ENCODE measurements at places on chromosomes 7 and 10. TPM values are rescaled to one million over a fixed set of nuclear protein-coding genes. Genes with fewer than 3 reads are reported as not detected.

DNA sequence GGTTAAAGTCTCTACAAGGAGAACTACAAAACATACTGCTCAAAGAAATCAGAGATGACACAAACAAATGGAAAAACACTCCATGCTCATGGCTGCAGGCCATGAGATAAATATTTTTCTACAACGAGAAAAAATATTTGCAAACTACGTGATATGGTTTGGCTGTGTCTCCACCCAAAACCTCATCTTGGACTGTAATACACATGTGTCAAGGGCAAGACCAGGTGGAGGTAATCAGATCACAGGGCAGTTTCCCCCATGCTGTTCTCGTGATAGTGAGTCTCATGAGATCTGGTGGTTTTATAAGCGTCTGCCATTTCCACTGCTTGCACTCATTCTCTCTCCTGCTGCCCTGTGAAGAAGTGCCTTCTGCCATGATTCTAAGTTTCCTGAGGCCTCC is 57.8 kb downstream of the COA1 start:
- no peak overlapping the region for H3K4me3 ChIP-seq
- no peak for DNase-seq
- H3K4me1 ChIP-seq = peaks cover 42% of the 10 kb centered on the region
- H3K27me3 ChIP-seq = no peaks in the 10 kb centered on the region
- peaks cover 50% of the 10 kb centered on the region for H3K36me3 ChIP-seq

DNA sequence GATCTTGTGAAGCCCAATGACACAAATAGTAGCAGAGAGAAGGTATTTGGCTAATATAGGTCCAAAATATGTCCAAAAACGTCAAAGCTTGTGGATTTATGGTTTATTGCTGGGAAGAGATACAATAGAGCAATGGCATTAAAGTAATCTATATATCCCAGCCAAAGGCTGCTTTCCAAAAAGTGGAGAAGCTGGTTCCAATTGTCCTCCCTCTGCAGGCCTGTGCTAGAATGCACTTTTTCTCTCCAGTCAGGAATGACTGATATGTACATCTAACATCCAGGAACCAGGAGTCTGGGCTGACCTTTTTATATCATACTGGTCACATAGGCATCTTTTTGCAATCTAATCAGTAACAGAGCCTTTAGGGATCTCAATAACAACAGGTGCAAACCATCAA is 167.1 kb upstream of the FAM3C start:
- no peaks in the 10 kb centered on the region for H3K36me3 ChIP-seq
- H3K4me1 ChIP-seq = no peaks in the 10 kb centered on the region
- DNase-seq = no peak
- peaks cover 22% of the 10 kb centered on the region for H3K27me3 ChIP-seq
- H3K27ac ChIP-seq = no peak overlapping the region
- H3K4me3 ChIP-seq = no peak overlapping the region

DNA sequence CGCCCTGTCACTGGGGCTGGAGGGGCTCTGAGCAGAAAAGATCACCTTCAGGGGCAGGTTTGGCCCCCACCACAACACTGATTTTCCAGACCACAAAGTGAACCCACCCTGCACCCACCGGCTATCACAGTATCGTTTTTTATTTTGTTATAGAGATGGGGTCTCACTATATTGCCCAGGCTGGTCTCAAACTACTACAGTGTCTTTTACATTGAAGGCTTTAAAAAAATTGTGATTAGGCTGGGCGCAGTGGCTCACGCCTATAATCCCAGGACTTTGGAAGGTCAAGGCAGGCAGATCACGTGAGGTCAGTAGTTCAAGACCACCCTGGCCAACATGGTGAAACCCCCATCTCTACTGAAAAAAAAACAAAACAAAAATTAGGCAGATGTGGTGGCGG is 125.1 kb downstream of the COL26A1 start:
- no peaks in the 10 kb centered on the region for H3K36me3 ChIP-seq
- DNase-seq = no peak
- H3K27me3 ChIP-seq = no peaks in the 10 kb centered on the region
- H3K4me1 ChIP-seq = no peaks in the 10 kb centered on the region
- no peak overlapping the region for H3K4me3 ChIP-seq

DNA sequence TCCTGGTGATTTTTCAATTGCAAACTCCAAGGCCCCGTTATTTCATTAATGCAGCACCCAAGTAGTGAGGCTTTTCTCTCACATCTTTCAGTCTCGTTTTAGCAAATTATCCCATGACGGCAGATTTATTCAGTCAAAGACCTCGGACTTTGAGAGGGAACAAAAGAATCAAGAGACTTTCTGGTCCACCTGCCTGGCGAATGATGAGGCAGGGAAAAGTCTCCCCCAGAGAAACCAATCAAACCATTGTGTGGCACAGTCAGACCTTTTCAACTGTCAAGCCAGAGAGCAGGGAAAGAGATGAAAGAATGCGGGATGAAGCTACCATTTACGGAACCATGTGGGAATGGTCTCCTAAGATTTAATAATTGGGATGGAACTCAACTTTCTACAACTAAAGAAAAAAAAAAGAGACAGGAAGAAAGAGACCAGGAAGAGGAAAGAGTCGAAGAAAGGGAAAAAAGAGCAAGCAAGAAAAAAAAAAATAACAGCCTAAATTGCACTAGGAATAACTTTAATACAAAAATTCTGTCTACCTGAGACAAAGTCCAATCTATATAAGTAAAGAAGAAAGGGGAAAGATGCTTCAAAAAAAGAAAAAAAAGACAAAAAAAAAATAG is 22.8 kb downstream of the GLI3 start:
- H3K27me3 ChIP-seq = peaks cover 4% of the 10 kb centered on the region
- H3K36me3 ChIP-seq = no peaks in the 10 kb centered on the region
- no peaks in the 10 kb centered on the region for H3K4me1 ChIP-seq
- no peak for DNase-seq
- H3K4me3 ChIP-seq = no peak overlapping the region

Gene SPDYE11
- not detected for total RNA-seq

- DNase-seq = no peak
- H3K27me3 ChIP-seq = peaks cover 3% of the 10 kb centered on the region
- no peak overlapping the region for H3K4me3 ChIP-seq
- no peaks in the 10 kb centered on the region for H3K36me3 ChIP-seq
- H3K27ac ChIP-seq = no peak overlapping the region
- no peaks in the 10 kb centered on the region for H3K4me1 ChIP-seq
Observed at GRCh38 chr7:101870361-101871062, 53.1 kb downstream of the CUX1 start.

Data from activated T-helper 1 cell treated with anti-CD3 and anti-CD28 coated beads, Interleukin-12 subunit alpha, Interleukin-12 subunit beta, Interleukin-2, Interleukin-4 antibody, amounts not matched to agents 30 ng/mL and 10 ng/mL and 1 ng/mL, durations not matched to agents 14 hours and 24 hours and 36 hours (primary cell).